ENCODE measurements at places on chromosomes 4 and X.
A peak's percentile ranks its signal among the peaks of the same experiment; 100 is the strongest.

DNA sequence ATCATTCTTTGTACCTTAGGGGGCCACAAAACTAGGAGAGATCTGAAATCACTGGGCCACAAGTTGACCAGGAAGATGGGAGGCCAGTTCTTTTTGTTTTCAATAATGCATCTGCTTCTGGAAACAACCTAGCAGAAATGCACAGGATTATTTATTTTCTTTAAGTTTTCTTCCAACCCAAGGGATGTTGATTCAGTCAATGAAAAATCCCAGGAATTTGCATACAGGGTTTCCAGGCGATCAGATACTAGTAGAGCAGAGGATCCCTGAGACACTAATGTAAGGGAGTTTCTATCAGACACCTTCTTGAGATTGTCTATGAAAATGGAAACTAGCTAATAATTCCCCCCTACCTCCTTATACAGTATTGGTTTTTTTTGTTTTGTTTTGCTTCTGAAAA lies 7.4 kb downstream of the ATOH1 start:
- DNase-seq = no peak

GRCh38 chrX:112053169-112053568 lies 29.4 kb downstream of the TRPC5 start:
- no peak for DNase-seq

DNA sequence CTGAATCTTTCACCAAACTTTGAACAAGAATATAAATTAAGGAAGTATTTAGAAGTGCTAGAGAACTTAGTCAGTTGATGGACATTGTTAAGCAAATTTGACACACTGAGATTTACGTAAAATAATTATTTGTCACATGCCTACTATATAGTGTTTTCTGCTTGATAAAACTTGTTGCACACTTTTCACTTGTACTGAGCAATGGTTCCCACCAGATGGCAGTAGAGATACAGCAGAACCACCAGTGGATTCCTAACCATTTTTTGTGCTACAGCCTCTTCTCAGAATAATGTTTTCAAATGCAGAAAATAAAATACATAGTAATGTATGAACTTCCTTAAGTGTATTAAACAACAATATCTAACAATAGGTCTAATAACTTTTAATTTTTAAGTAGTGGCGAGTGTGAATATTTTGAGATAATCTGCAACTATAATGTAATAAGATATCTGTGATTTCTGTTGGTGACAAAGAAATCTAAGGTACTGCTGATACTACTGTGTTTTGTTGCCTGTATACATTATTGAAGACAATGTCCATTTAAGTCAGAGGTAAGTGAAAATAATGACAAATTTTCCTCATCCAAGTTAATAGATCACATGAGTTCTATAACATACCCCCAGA lies 81.2 kb downstream of the APOOL start:
- no peak for DNase-seq

GRCh38 chr4:106496061-106496460 lies 127.5 kb upstream of the GIMD1 start:
- no peak for DNase-seq

DNA sequence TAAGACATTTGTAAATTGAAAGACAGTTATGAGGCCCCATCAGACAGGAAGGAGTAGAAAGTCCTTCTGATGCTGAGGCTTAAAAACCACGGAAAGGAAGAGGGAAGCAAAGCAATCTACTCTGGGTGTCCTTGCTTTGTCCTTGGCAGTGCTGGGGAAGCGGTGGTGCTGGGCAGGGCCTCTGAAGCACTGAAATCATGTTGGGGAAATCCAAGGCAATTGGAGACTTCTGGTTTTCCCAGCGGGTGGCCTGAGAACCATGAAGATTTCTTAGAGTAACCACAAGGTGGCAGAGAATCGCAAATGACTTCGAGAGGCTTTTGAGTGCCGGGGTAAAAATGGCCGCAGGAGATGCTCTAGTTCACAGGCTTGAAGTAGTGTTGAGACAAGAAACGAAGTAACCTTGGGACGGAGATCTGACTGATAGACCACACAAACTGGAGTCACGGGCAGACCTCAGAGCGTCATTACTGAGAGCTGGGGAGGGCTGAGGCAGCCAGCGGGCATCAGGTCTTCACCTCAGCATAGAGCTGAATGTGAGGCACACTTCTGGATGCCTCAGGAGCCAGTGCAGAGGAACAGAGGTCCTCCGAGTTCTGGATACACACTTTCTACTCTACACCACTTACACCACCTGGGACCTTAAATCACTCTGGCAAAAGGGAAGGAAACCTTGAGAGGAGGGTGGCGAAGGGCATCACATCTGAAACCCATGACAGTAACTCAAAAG lies 130.7 kb upstream of the GPRIN3 start:
- peak; percentile 48 for DNase-seq

- no peak for DNase-seq
Measured at GRCh38 chr4:30901461-30902451, 181.6 kb downstream of the PCDH7 start.

DNA sequence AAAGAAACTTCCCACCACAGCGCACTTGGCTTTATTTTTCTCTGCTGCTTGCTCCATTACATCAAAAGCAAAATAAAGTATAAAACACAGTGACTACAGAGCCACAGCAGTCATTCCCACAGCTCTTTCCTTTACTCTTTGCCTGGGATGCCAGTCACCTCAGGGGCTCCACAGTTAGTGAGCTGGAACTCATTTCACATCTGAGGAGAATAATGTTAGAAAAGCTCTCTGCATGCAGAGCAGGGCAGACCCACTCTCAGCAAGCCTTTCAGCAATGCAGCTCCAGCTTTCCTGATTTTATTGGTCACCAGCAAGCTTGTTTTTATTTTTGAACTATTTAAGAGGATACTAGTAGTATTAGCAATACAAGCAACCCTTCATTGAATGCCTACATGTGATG lies 13.8 kb downstream of the GRXCR1 start:
- DNase-seq = no peak

DNA sequence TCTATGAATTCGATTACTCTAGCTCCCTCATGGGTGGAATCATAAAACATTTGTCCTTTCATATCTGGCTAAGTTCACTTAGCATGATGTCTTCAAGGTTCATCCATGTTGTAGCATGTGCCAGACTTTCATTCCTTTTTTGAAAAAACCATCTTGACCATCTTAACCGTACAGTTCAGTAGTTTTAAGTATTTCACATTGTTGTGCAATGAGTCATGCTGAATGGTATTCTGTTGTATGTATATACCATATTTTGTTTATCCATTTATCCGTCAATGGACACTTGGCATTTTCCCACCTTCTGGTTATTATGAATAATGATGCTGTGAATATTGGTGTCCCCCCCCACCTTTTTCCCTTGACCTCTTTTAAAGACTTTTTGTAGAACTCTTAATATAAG lies 72.4 kb upstream of the TLR2 start:
- DNase-seq = no peak

DNA sequence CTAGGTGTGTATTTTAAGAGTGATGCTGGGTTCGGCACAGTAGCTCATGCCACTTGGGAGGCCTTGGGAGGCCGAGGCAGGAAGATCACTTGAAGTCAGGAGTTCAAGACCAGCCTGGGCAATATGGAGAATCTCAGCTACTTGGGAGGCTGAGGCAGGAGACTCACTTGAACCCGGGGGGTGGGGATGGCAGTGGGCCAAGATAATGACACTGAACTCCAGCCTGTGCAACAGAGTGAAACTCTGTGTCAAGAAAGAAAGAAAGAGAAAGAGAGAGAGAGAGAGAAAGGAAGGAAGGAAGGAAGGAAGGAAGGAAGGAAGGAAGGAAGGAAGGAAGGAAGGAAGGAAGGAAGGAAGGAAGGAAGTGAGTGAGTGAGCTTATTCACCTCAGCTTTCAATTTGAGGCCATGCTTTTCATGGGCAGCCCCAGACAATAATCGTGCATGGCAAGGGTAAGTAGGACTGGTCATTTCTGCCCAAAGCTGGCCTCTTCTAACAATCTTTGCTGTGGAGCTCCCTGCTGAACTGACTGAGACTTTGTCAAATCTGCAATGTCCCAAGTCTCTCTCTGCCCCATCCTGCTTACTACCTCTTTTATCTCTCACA lies 42.5 kb upstream of the ELF2 start:
- no peak for DNase-seq

GRCh38 chr4:646460-646859 lies 21.1 kb downstream of the PDE6B start:
- DNase-seq = peak; percentile 33

GRCh38 chr4:189420572-189420971 lies 520.1 kb upstream of the FRG1 start:
- DNase-seq = no peak

DNA sequence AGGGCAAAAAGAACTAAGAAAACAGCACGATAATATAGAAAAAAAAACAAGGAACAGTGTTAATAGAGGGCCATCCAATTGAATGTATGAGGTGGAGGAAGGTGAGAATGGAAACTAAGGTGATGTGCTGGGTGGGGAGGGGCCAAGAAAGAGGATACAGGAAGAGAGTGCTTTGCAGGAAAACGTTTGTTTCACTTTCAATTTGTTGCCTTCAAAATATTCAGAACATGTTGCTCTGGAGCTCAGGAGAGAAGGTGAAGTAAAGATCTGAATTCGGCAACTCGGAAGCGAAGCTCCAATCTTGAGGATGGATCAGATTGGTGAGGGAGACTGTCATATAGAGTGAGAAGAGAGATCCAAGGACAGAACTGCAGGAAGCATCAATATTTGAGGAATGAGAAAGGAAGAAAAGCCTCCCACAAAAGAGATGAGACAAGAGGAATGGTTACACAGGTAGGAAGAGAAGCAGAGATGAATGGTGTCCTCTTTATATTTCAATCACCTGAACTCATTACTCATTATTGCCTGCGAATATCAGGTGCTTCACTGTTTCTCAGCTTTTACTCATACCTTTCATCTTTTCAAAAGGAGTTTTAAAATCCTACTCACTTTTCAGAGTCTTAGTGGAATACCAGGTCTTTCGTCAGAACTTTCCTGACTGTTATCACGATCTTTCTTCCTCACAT lies 14.7 kb upstream of the SEC24D start:
- no peak for DNase-seq

DNA sequence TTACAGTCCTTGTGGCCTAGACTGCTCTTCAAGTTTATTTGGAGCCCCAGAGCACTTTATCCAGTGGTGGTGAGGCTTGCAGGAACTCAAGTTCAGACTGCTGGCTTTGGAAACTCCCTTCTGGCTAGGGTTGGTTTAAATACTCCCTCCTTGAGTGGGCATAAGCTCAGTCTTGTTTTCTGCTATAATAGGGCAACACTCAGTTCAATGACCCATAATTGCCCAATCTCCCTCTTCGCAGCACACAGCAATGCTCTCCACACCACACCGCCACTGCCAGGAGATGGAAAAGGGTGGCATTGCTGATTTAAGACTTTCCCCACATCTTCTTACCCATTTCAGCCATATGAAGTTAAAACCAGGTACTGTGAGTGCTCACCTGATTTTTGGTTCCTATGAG lies 27.9 kb upstream of the USP38 start:
- no peak for DNase-seq

GRCh38 chr4:54526560-54526959 lies 131.2 kb upstream of the KIT start:
- DNase-seq = no peak

GRCh38 chrX:17405225-17405969 lies 30.4 kb downstream of the NHS start:
- no peak for DNase-seq

DNA sequence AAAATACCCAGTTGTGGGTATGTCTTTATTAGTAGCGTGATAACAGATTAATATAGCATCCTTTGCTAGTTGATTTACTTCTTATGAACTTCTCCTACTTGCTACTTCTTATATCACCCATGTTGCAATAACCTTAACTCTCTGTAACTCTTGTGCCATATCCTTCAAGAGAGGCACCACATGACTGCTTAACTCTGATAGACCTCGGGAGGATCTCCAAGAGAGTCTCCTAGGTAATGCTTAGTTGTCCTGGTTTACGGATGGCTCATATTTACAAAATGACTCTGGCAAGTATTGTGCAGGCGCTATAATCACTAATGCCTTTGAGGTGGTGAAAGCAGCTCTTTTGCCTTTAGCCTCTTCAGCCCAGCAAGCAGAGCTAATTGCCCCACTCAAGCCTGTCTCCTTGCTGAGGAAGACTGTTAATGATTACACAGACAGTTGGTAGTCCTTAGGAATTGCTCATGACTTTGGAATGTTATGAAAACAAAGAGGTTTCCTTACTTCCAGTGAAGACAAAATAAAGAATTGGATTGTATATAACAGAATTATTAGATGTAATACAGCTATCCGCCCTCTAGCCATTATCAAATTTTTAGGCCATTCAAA lies 1305.8 kb downstream of the PCDH7 start:
- DNase-seq = no peak

GRCh38 chrX:50905334-50905733 lies 5.2 kb upstream of the BMP15 start:
- peak; percentile 2 for DNase-seq

DNA sequence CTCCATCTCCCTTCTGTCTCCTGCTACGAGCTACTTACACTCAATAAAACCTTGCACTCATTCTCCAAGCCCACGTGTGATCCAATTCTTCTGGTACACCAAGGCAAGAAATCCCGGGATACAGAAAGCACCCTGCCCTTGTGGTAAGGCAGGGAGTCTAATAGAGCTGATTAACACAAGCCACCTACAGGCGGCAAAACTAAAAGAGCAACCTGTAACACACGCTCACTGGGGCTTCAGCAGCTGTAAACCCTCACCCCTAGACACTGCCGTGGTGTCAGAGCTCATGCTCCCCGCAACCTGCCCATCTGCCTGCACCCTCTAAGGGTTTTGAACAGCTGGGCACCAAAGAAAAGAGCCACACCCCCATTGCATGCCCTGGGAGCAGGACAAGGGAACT lies 755.4 kb upstream of the HTR2C start:
- no peak for DNase-seq

DNA sequence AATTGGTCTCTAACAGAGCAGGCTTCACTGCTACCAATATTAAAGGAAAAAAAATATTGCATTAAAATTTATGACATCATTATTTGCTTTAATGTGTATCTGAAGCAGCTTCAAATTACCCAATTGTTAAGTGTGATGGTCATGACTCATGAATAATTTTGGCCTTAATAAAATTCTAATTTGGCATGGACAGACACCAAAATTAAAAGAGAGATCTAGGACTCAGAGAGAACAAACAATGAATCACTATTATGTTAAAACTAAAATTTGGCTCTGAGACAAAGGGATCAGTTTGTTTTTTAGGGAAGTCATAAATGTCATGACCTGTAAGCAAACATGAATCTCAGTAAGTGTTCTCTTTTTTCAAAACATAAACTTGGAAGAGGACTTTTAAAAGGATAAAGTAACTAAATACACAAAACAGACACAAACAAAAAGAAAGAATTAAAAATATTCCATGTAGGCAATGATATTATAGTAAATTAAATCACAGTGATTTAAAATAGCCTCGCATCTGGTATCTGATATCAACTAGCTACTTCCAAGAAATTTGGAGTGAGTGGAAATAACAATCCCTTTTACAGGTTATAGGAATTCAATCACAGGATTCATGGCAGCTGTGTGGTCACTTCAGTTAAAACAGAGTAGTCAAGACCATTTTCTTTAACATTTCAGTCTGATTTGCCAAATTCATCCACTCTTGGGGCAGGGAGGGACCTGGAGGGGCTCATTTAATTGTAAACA lies 11.6 kb downstream of the VEGFC start:
- DNase-seq = no peak

- DNase-seq = no peak
Measured at GRCh38 chr4:67568820-67569219, 10.3 kb downstream of the STAP1 start.

Data from stimulated activated CD4-positive, alpha-beta T cell treated with anti-CD3 and anti-CD28 coated beads, Interleukin-1b, Interleukin-23, amount 100 ng/mL, for 48 hours (primary cell).